GM04504 (cell line): ENCODE measurements at places on chromosomes 11 and 22.
A peak's percentile ranks its signal among the peaks of the same experiment; 100 is the strongest.

DNA sequence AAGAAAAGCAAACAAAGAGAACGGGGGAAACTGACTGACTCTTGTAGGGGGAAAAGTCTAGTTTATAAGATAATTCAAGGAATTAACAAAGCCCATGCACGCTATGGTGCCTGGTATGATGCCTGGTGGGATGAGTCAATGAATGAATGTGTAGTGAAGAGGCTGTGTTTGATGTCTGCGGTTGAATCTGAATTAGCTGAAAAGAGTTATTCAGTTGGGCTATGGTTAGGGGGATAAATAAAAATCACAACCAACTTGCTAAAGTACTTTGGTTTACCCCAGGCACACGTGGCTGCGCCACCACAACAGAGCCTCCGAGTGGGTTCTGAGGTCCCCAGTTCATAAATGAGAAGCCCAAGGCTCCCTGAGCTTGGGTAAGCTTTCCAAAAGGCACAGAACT lies 369.3 kb upstream of the SYN3 start:
- DNase-seq, result no peak

GRCh38 chr11:123301696-123302400 lies 106.8 kb upstream of the CLMP start:
- no peak for DNase-seq

DNA sequence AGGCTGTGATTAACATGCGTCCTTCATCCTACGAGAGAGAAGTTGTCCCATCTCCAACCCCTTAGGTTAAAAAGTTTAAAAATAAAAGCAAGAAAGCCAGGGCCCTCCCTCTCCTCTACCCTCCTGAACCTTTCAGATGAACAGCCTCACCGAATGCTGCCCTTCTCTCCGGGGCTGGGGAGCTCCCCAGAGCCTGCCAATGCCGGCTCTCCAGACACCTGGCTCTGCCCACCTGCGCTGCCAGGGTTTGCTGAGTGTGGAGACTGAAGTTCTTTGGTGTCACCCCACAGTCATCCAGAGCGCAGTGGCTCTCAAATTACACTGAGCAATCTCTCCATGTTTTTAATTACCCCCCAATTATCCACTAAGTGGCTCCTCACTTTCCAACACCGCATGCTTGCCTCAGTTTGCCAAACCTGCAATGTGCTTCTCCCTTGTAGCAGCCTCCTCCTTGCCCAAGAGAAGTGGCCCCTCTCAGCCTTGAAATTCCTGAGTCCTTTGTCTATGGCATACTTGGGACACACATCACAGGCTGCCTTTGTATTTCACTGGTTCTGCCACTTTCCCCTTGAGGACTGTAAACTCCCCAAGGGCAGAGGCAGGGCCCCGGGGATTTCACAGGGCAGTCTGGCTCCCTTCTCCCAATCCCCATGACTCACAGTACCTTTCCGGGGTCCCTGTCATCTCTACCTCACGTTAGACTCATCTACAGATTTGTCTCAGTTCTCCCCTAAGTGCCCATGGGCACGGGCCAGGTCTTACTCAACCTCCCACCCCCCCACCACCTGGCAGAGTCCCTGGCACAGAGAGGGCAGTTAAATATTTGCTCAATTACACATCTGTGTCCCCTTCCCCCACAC lies 2.0 kb downstream of the MYH9 start:
- DNase-seq, result peak; percentile 26

DNA sequence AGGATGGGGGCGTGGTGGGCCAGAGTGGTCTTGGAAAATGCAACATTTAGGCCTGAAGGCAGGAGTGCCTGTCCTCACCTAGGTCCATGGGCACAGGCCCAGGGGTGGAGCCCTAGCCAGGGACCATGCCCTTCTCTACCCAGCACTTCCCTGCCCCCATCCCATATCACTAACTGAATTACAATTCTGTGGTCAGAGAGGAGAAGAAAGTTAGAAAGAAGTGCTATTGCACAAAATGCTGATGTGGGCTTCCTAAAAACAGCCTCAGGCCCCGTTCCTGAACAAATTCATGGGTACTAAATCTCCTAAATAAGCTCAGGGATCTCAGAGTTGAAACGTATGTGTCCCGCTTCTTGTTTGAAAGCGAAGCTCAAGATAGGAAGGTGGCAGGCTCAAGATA lies 3.5 kb upstream of the ASRGL1 start:
- no peak for DNase-seq

- no peak for DNase-seq
These were observed 1.9 kb upstream of the ATL3 start for GRCh38 chr11:63672936-63673539.

GRCh38 chr22:46596819-46597218 lies 23.4 kb upstream of the GRAMD4 start:
- no peak for DNase-seq

- DNase-seq, result no peak
These were observed 1.3 kb upstream of the NADSYN1 start for GRCh38 chr11:71451596-71452198.

DNA sequence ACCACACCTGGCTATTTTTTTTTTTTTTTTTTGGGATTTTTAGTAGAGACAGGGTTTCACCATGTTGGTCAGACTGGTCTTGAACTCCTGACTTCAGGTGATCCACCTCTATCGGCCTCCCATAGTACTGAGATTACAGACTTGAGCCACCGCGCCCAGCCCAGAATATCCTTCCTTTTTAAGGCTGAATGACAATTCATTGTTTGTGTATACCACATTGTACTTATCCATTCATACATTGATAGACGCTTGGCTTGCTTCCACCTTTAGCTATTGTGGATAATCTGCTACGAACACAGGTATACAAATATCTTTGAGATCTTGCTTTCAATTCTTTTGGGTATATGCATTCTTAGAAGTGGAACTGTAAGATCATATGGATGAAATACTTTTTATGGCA lies 10.8 kb upstream of the RASSF10 start:
- no peak for DNase-seq
